AG09319 (cell line): ENCODE measurements at places on chromosomes 3 and 15.

DNA sequence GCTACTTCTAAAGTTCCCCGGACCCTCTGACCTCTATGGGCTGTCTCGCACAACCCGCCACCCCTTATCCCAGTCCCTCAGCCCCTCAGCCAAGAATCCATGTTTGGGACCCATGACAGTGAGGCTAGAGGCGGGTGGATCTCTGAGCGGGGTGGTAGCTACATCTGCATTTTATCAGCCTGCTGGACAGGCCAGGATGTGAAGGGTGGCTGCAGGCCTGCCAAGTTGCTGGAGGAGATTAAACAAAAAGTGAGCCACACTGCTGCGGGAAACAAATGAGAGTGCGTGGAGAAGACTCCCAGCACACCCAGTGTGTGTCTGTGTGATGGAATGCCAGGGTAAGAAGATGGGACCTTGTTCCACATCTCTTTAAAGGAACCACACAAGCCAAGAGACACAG is 51.1 kb upstream of the SPATA12 start:
- DNase-seq, result no peak

DNA sequence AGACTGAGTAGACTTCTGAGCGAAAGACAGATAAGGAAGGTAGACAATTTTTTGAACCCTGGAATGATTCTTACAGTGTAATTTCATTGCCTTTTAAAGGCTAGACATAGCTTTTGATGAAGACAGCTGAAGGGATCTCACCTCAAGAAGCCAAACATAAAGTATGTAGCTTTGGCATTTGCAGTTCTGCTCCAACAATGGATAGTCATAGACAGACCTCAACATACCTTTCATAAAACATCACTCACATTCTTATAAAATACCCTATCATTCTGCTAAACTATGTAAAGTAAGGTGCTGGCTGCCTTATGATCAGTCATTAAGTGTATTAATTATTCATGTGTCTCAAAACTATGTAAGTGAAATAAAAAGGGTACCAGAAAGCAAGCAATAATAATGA is 70.0 kb downstream of the UBE3A start:
- no peak for DNase-seq

DNA sequence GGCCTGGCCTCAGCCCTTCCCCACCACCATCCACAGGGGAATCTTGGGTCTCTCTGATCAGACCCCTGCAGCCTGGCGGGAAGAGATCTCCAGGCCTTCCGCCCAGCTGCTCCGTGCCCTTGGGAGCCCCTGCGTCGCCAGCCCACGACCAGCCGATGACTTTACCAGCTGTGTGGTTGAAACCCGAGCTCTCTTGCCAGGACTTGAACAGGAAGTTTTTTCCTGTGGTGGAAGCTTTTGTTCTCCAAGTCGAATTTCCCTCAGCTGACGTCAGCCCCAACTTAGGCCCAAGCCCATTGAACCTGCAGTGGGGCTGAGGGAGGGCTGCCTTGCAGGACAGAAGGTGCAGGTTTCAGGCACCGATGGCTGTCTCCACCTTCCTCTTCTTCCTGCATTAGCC is 51.7 kb upstream of the SMAD3 start:
- DNase-seq, result no peak

GRCh38 chr3:6079561-6080179 is 781.2 kb upstream of the GRM7 start:
- DNase-seq, result no peak

- DNase-seq, result no peak
Observed at GRCh38 chr3:112086875-112087524, 811 bp downstream of the C3orf52 start.

DNA sequence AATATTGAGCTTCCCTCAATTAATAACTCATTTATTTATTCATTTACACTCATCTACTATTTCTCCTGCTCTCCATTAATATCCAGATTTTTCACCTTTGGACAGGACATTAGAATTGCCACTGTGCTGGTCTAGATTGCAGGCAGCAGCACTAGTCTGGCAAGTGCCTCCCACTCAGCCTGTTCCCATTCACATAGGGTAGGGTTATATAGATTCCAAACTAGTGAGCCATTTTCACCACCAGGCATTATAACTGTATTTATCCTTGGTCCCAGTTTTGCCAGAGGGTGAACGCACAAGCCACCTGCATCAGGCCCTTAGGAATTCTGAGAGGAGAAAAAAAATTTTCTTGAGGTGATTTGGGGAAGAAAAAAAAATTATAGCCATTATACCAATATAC is 44.5 kb downstream of the ANAPC13 start:
- DNase-seq, result no peak

- DNase-seq, result no peak
Observed at GRCh38 chr3:127119693-127120464, 73.1 kb upstream of the PRR23E start.

DNA sequence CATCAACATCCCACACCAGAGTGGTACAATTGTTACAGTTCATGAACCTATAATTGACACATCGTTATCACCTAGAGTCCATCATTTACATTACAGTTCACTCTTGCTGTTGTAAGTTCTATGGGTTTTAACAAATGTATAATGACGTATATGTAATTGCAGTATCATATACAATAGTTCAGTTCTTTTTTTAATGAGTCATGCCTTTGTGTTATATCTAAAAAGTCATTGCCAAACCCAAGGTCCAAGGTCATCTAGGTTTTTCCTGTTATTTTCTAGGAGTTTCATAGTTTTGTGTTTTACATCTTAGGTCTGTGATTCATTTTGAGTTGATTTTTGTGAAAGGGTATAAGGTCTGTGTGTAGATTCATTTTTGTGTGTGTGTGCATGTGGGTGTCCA is 160.9 kb upstream of the GALNT15 start:
- DNase-seq, result no peak

DNA sequence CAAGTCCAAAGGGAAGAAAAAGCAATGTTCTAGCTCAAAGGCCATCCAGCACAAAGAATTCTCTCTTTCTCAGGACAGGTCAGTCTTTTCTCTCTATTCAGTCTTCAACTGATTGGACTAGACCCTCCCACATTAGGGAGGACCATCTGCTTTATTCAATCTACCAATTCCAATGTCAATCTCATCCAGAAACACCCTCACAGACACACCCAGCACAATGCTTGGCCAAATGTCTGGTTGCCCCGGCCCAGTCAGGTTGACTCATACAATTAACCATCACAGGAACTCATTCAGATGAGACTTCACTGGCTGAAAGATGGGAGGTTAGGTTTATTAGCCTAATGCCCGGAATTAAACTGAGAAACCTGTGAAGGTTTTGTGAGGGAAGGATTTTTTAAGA is 32.4 kb downstream of the ACAN start:
- DNase-seq, result no peak

GRCh38 chr3:194573680-194574437 is 59.4 kb downstream of the TMEM44 start:
- peak; percentile 16 for DNase-seq

DNA sequence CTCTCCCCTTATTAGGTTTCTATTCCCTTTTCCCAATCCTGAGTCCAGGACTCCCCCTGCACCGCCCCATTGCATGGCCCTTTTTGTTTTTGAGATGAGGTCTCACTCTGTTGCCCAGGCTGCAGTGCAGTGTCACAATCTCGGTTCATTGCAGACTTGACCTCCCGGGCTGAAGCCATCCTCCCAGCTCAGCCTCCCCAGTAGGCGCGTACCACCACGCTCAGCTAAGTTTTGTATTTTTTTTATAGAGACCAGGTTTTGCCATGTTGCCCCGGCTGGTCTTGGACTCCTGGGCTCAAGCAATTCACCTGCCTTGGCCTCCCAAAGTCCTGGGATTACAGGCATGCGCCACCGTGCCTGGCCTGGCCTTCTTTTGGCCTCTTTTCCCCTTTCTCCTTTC is 29.3 kb downstream of the PDIA5 start:
- DNase-seq, result no peak

- no peak for DNase-seq
Observed at GRCh38 chr15:50791486-50791885, 26.0 kb upstream of the SPPL2A start.

DNA sequence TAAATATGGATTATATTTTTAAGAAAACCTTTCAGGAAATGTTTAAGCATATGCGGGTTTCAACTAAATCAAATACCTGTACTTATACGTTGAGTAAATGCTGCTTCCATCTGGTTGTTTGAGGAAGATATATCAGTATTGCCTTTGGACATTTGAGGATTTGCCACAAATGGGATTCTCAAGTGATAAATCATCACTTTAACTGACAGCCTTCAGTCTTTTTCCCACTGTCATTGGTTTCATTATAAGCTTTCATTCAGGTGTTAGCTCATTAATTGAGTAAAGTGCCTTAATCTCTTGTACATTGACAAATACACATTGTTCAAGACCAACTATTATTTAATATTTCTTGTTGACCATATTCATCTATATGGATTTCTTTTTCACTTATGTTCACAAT is 217.2 kb downstream of the EDEM1 start:
- DNase-seq, result no peak

- no peak for DNase-seq
Observed at GRCh38 chr3:189466004-189466403, 165.2 kb upstream of the TP63 start.

- DNase-seq, result no peak
Observed at GRCh38 chr15:98705070-98705469, 56.7 kb downstream of the IGF1R start.

GRCh38 chr3:45689787-45690145 is 570 bp downstream of the SACM1L start:
- DNase-seq, result no peak

GRCh38 chr15:99303907-99304306 is 52.6 kb downstream of the LRRC28 start:
- DNase-seq, result no peak

DNA sequence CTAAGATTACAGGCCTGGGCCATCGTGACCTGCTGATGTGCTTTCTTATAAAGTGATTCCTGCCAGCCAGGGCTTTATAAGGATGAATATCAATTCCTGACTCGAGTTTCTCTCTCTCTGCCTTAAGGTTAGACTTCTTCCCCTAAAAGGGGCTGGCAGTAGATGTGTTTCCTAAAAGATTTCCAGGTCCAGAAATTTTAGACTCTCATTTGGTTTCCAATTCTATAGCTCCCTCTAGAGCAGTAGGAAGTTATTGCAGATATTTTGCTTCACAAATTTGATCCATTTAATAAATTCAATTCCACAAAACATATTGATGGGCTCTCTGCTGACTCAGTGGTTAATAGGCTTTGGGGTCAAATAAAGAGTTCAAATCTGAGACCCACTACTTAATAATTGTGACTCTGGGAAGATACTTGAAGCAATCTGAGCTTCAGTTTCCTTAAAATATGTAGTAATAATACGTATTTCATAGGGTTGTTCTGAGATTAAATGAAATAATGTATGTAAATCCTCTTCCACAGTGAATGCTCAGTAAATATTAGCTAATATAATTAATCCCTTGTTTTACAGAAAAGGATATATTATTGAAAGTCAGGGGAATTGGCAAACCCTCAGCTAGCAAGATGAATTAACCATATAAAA is 2.1 kb downstream of the TRIM69 start:
- DNase-seq, result no peak

DNA sequence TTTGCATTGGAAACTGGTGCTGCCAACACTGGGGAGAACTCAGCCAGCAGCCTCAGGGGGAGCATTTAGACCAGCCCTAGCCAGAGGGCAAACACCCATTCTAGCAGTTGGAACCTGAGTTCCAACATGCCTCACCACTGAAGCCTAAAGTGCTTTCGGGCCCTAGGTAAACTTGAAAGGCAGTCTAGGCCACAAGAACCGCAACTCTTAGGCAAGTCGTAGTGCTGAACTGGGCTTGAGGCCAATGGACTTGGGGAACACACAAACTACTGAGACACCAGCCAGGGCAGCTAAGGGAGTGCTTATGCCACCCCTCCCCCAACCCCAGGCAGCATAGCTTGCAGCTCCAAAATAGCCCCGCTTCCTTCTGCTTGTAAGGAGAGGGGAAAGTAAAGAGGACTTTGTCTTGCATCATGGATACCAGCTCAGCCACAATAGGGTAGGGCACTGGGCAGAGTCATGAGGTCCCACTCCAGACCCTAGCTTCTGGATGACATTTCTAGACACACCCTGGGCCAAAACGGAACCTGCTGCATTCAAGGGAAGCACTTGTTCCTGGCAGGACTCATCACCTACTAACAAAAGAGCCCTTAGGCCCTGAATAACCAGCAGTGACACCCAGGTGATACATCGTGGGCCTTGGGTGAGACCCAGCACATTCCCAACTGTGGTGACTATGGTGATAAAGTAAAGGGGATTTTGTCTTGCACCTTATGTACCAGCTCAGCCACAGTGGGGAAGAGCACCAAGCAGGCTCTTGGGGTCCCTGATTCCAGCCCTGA is 37.3 kb upstream of the TEX9 start:
- no peak for DNase-seq

DNA sequence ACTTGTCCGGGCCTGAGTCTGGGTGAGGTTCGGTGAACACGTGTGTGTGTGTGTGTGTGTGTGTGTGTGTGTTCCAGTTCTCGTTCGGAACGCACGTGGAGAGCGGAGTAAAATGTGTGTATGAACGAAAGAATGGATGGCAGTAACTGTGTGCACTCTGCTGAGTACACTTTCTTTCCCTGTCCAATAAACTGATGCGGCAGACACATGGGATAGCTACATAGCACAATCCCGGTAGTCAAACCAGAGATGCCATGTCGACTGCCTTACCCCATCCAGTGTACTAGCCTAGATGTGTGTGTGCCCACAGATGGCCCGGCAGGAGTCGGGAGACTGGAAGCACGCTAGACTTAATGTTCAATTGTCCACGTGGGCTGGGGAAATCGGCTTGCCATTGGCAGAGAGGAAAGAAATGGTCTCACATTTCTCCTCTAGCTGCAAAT is 507 bp upstream of the GOLIM4 start:
- peak; percentile 71 for DNase-seq

DNA sequence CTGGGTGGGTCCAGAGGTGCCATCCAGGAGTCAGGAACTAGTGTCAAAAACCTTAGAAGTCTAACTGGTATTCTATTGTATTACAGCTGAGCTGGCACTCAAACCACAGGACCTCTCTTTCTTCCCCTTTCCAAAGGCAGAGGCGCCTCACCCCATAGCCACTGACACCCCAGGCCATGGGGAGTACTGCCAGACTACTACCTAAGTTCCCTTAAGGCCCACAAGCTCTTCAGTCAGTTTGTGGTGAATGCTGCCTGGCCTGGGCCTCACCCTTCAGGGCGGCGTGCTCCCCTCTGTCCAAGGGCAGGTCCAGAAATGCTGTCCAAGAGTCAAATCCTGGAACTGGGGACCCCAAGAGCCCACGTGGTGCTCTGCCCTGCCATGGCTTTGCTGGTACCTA is 43.0 kb upstream of the FGF7 start:
- DNase-seq, result no peak

DNA sequence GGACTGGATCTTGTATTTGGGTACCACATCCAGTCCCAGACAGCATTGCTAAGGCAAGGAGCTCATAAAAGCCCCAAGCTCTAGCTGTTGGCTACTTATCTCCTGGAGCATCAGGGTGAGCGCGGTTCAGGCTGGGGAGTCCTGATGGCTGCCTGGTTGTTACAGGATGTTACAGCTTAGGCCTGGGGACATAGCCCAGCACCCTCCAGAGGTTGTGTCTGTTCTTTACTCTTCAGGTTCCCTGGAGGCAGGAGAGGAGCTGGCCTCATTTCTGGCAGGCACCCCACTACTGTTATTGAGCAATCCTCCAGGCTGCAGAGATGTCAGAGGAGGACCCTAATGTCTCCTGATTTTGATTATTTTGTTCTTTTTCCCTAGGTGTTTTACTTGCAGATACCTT is 26.6 kb downstream of the APBA2 start:
- DNase-seq, result no peak

- no peak for DNase-seq
Observed at GRCh38 chr3:116033516-116033915, 410.2 kb downstream of the GAP43 start.
